ENCODE measurements at places on chromosomes 2 and 18. TPM values are rescaled to one million over a fixed set of nuclear protein-coding genes. Genes with fewer than 3 reads are reported as not detected.

DNA sequence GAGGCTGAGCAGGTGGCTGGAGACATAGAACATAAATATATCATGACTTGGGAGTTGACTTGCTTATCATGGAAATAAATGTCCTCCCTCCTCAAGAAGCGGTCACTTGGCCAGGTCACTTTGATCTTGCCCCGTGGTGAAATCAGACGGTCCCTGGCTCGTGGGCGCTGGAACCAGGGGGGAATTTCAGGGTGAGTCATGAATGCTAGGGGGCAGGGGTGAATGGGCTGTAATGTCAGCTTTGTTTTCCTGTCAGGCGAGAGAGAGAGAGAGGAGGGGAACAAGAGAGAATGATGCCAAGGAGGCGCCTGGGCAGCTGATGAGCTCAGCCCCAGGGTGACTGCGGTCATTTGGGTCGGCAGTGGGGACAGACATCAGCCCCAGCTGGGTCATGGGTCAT, 47.7 kb downstream of the RRM2 start:
- DNase-seq: peak; percentile 34

The ZSWIM2 gene
- not detected for total RNA-seq

The NOSTRIN gene
- 0.43 TPM for total RNA-seq

The PARD6G gene
- 1.7 TPM for total RNA-seq

DNA sequence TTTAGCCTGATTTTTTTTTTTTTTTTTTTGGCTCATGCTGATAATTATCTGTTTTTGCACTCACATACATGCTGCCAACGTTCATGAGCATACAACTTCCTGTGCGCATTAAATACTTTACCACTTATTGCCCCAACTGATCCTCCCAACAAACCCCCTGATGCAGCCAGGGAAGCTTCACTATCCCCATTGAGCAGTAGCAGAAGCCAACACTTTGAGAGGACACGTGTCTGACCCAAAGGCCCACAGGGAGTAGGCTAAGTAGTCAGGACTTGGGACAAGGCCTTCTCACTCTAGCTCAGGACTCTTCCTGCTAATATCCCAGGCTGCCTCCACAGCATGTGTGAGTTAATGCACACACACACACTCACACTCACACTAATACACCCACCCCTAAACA, 36.2 kb upstream of the MAT2A start:
- DNase-seq: no peak

The REG1B gene
- not detected for total RNA-seq

- no peak for DNase-seq
These were observed 630 bp upstream of the ARHGEF33 start for GRCh38 chr2:38889045-38889444.

DNA sequence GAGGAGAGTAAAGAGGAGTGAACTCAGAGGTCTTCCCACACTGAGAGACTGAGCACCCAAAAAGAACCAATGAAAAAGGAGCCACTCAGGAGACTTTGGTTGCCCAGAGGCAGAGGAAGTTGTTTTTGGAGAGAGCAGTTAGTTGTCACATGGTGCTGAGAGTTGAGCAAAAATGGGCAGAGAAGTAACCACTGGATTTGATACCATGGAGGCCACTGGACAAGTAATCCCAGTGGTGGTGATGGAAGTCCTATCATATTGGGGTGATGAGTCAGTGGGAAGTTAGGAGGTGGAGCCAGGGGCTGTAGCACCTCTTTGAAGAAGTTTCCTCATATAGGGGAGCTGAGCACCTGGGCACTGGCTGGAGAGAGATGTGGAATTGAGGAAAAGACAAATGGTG, 235.8 kb downstream of the TPGS2 start:
- no peak for DNase-seq

The CHRNG gene
- total RNA-seq: not detected

The FABP1 gene
- total RNA-seq: not detected

The CYS1 gene
- 1.6 TPM for total RNA-seq

The ZNF521 gene
- 11.3 TPM for total RNA-seq

The FHOD3 gene
- total RNA-seq: 5.2 TPM

The UPP2 gene
- total RNA-seq: not detected

DNA sequence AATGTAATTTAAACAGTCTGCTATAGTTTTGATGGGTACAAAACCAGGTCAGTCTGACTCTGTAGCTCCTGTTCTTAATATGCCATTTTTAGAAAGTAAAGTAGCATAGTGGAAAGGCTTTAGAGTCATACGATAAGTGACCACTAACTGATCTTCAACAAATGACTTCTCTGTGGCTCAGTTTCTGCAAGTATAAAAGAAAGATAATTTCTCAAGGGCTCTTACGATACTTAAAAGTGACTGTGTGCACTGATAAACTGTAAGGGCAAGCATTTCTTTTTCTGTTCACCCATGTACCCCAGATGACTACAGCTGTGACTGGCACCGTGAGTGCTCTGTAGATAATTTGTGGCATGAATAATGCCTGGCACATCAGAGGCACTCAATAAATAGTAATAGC, 178.7 kb downstream of the LCLAT1 start:
- no peak for DNase-seq

DNA sequence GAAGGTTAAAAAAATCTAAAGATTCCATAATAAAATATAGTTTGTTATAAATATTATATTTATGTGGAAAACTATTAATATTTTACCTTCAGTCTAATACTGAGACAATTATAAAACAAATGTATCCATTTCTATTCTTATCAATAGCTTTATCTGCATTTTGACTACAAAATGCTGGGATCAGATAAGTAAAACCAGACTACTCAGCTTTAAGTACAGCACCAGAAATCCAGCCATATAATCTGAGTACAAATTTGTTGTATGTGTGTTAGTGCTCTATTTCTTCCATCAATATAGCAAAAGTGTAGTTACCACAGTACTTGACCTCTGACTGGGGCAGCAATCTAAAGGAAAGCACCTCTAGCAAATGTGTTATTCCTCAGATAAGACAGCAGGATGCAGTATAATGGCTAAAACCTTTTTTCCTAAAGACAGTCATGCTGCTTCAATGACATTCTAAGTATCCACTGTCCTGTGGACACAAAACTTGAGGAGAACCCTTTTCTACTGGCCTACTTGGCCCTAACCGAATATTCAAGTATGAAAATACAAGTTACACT, 68.1 kb downstream of the OLA1 start:
- no peak for DNase-seq

DNA sequence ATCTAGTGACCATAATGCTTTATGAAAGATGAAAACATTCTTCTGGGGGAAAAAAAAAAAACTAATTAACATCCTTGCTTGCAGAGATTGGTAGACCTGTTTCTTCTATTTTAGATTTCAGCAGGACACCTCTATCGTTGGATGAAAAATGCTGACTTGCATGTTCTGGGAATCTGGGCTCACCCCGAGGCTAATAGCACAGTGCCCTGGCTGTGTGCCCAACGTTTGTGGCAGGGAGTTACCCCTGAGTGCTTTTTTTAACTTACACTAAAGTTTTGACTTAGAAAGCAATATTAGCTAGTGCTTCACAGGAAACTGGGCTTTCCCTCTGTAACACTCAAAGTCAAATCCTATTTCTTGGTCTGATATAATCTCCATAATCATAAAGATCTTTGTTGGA, 233.2 kb downstream of the SLC8A1 start:
- no peak for DNase-seq

GRCh38 chr2:178266445-178266844, 72.1 kb downstream of the OSBPL6 start:
- no peak for DNase-seq

The KCNS3 gene
- total RNA-seq: 7.4 TPM

- DNase-seq: peak; percentile 55
These were observed 54.0 kb upstream of the GPR75 start for GRCh38 chr2:53913721-53914120.

- peak; percentile 52 for DNase-seq
These were observed 590.8 kb upstream of the CDH2 start for GRCh38 chr18:28767727-28768211.

- no peak for DNase-seq
These were observed 23.5 kb downstream of the WNT10A start for GRCh38 chr2:218904176-218904575.

The UGT1A3 gene
- total RNA-seq: not detected

The FOXD4L1 gene
- total RNA-seq: under 0.01 TPM

The PMAIP1 gene
- total RNA-seq: 25.4 TPM

DNA sequence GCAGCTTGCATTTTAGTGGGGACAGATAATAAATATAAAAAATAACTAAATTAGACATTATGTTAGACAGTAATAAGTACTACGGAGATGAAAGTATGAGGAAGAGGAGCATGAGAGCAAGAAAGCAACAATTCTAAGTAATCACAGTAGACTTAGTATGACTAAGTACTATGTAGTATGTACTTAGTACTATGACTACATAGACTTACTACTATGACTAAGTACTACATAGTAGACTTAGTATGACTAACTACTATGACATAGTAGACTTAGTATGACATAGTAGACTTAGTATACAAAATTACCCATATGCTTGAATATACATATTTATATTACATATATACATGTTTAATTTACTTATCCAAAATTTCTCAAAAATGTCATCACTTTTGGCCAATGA, 29.3 kb downstream of the CDH20 start:
- no peak for DNase-seq

The CEBPZOS gene
- 19.4 TPM for total RNA-seq

GRCh38 chr2:50515638-50516037, 516.3 kb downstream of the NRXN1 start:
- DNase-seq: no peak

The CHRNA1 gene
- total RNA-seq: 0.32 TPM

DNA sequence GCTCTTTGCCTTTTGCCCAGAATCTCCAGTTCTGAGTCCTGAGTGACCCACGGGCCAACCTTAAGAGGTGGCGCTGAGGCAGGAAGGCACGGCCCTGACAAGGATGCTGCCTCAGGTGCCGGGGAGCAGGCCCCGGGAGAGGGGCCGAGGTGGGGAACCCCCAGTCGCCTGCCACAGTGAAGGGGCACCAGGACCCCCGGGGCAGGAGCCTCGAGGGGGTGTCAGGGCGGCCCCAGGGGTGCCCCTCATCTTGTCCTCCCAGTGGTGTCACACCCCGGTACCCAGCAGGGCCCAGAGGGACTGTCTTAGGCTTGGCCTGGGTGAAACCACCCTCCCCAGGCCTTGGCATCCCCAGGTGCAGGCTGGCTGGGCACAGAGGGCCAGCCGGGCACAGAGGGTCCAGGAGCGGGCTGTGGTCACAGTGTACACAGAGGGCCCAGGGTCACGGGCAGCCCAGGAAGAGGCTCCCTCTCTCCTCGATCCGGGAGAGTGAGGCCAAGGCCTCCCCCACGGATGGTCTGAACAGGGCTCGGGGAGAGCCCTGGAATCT, 1.0 kb downstream of the PDCD1 start:
- DNase-seq: no peak

DNA sequence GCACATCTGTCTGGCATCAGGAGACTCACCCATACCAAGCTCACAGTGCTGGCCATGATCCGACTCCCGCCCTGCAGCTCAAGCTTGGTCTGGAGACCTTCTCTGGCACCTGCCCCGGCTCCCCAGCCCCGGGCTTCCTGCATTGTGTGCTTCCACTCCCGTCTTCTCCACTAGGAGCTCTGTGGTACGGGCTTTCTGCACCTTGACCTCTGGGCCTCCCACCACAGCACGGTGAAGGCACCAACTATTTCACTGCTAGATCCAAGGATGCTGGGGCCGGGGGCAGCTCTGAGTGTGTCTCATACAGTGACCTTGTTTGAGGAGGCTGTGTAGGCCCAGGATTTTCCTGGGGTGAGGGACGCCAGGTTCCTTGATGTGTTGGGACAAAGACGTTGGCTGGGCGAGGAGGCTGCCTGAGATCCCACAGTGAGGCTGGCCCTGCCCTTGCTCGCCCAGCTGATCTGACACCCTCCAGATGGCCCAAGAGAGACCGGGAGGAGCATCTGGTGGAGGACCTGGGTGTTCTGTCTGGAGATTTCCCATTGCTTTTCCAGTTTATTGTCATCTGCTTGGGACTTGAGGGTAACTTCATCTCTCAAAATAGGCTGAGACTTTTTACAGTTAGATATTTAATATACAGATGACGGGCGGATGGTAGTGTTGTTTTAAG, 64.0 kb downstream of the HPCAL1 start:
- no peak for DNase-seq

All from fibroblast of villous mesenchyme (primary cell).